MM.1S (cell line): ENCODE measurements at places on chromosomes 2 and 18.

- DNase-seq: peak; percentile 71
Measured at GRCh38 chr2:178397002-178397605, 53.9 kb downstream of the PRKRA start.

DNA sequence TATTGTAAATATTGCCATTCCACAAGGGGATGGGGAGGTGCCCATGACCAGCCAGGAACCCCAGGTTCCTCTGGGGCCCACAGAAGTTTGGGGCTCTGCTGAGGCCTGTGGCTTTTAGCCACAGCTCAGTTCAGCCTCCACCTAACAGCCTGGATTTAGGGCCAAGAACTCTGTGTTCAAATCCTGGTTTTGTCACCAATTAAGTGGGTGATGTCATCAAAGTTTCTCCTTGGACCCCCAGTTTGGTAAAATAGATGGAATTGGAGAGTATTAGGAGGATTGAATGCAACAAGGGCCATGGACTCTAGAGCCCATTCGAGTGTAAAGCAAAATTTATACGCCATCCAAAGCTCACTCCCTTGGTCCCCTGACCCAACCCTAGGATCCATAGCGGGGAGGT is 3.2 kb upstream of the FEV start:
- DNase-seq: no peak

DNA sequence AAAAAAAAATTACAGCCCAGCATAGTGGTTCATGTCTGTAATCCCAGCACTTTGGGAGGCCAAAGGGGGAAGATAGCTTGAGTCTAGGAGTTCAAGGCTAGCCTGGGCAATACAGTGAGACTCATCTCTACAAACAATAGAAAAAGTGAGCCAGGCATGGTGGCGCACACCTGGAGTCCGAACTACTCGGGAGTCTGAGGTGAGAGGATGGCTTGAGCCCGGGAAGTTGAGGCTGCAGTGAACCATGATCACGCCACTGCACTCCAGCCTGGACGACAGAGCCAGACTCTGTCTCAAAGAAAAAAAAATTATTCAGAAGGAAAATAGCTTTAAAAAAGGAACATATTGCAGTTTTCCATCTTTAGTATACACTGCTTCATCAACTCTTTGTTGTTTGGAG is 47.8 kb downstream of the CYP27C1 start:
- DNase-seq: no peak

DNA sequence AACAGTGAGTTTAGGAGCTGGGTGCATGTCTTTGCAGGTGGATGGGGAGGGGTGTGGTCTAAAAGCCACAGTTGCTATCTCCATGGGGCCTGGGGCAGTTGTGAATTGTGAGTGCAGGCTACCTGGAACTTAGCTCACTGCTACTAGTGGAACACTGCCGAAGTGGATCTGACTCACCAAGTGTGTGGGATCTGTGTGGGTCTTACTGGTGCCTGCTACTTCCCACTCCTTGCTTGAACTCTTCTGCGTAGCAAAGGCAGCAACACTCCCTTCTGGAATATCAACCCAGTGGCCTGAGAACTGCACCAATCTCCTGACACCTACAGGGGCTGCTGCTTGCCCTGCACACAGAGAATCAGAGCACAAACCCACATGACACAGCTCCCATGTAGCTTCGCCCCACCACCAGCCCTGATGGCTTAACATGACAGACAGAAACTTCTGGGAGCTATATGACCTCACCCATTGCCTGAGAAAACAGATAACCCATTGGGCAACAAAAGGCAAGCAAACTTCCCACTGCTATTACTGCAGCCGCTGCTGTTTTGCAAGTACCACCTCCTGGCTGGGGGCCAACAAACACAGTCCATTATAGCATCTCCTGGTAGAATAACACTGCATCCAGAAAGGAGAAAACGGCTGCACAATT is 455.1 kb upstream of the DDX18 start:
- no peak for DNase-seq

DNA sequence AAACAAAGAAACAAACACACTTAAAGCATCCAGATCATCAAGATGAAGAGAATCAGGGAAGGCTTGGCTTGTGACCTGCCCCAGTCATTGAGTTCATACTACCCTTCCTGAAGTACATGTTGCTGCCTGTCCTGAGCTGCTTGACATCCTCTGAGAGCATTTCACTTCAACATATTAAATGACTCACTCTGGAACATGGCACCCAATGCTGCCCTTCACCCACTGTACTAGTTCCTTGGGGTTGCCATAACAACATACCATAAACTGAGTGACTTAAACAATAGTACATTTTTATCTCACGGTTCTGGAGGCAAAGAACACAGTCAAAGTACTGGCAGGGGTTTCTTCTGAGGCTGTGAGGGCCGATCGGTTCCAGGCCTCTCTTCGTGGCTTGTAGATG is 371.3 kb downstream of the RNF144A start:
- DNase-seq: no peak

- no peak for DNase-seq
Measured at GRCh38 chr2:164622338-164623106, 1.2 kb upstream of the GRB14 start.

DNA sequence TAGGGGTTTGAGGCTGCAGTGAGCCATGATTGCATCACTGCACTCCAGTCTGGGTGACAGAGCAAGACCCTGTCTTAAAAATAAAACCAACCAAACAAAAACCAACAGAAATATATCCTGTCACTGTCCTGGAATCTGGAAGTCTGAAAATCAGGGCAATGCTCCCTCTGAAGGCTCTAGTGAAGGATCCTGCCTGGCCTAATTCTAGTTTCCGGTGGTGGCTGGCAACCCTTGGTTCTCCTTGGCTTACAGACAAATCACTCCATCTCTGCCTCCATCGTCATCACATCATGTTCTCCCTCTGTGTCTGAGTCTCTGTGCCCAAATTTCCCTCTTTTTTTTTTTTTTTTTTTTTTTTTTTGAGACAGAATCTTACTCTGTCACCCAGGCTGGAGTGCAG is 15.9 kb upstream of the VPS4B start:
- DNase-seq: no peak

DNA sequence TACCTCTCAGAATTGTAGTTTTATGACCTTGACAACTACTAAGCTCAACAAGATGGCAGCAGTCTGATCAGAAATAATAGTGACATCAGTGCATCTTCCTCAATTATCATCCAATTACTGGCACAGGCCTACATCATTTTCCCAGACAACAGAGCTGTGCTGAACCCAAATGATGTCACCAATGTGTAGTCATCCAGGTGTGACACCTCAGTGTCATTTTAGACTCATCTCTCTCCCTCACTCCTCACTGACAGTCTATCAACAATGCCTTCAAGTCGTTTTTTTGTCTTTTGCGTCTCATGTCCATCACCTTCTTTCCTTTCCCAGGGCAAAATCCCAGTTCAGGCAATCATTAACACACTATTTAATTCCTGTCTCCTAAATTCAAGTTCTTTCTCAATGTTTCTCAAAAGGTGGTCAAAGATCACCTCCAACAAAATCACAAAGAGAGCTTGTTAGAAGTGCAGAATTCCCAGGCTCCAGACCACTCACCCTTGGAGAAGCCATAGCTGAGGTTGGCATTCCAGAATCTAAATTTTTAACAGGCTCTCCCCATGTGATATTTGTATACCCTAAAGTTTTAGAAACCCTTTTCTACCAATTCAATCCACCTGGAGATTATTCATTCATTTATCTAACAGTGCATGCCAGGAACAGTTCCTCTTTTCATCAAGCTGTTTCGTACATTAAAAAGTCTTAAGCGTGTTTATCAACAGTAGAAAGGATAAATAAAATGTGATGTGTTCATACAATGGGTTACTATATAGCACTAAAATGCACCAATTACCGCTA is 125.3 kb upstream of the KLF7 start:
- DNase-seq: no peak

GRCh38 chr2:221156062-221156734 is 415.9 kb downstream of the EPHA4 start:
- no peak for DNase-seq
